Skeletal muscle cell (primary cell): ENCODE measurements at places on chromosomes 2 and 18.
A peak's percentile ranks its signal among the peaks of the same experiment; 100 is the strongest.

DNA sequence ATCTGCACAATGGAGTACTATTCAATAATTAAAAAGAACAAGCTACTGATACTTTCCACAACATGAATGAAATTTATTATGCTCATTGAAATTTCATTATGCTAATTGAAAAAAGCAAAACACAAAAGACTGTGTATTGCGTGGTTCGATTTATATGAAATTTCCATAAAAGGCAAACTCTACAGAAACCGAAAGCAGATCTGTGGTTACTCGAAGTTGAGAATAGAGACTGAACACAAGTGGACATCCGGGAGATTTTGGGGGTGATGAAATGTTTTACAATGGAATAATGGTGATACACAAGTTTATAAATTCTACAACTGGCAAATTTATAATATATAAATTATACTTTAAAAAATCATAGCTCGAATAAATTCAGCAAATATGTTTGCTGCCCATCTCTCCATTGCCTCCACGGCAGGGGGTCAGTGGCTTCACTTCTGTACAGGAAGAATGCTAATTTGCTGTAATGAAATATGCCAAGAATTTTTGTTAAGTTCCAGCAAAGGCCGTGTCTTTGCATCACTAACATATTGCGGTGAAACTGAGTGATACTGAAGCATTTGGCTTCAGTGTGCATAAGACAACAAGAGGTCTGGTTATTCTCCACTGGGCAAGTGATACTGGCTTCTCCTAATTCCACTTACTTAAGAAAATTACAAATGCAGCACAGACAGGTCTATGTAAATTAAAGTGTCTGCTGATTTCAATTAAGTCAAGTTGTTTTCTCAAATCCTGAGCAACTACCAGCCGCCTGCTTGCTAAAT lies 96.7 kb downstream of the TMEM163 start:
- no peak for DNase-seq

DNA sequence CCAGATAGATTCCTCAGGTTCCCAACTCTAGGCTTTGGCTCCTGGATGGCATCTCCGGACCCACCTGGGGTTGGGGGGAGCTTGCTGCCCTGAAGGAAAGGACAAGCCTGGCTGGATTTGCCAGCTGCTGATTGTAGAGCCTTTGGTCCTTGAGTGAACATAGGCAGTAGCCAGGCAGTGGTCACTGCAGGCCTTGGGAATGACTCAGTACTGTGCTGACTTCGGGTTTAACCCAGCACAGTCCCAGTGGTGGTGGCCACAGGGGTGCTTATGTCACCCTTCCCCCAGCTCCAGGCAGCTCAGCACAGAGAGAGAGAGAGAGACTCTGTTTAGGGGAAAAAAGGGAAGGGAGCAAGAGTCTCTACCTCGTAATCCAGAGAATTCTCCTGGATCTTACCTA lies 27.7 kb upstream of the ACTR2 start:
- DNase-seq: no peak

GRCh38 chr18:48573632-48574283 lies 34.9 kb downstream of the CTIF start:
- DNase-seq: no peak

DNA sequence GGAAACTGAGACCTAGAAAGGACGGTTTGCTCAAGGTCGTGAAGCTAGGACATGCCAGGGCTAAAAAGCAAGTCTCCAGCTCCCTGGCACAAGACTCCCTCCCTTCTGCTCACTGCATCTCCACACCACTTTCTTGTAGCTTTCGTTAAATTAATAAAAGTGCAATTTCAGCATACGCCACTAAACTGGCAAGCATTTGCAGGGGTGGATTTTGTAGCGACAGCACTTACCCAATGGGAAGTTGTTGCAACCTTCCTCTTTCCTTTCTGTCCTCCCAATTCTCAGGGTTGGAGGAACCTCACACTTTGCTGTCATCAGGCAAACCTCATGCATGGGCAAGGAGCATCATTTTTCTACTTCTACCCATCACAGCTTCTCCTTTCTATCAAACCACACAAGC lies 7.4 kb upstream of the RHOB start:
- no peak for DNase-seq

DNA sequence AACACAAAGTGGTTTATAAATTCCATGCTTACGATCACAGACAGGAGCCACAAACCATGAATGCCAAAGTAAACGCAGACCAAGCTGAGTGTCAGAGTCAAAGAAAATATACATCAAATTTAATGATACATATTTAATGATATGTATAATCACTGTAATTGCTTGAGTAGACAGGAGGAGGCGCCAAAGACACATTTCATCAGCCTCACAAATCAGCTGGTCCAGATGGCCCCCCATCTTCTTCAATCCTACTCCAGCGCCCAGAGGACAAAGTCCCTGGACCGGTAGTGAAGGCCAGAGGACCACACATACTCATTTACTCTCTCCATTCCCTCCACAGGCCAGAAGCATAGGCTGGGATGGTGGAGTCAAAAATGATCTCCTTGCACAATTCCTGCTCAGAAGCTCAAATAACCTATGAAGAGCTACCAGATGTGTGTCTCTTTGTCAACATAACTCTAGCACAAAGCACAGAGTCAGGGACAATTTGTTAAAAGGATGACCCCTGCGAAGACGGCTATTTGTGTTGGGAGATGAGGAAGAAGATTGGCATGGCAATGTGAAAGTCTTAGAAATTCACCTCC lies 149.3 kb upstream of the PGAP1 start:
- DNase-seq: no peak

DNA sequence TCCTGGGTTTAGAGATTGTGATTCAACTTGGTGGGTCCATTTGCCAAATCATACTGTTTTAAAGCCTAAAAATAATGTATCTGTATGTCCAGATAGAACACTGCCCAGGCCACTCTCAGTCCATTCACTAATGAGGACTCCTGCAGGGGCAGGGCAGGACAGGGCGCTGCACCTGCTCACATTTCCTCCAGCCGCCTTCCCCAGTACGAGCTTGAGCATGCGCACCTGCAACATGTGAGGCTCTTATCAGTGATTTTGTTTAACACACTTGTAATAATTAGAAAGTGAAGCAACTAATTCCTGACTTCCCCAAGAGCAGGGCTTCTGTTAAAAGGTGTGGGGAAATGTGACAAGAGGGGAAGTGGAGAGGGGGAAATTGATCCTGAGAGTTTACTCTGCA lies 89.7 kb downstream of the AFF3 start:
- no peak for DNase-seq

GRCh38 chr2:28390746-28391563 lies 1.7 kb upstream of the FOSL2 start:
- peak; percentile 83 for DNase-seq

- no peak for DNase-seq
Measured at GRCh38 chr2:125424266-125424785, 1231.6 kb upstream of the GYPC start.

DNA sequence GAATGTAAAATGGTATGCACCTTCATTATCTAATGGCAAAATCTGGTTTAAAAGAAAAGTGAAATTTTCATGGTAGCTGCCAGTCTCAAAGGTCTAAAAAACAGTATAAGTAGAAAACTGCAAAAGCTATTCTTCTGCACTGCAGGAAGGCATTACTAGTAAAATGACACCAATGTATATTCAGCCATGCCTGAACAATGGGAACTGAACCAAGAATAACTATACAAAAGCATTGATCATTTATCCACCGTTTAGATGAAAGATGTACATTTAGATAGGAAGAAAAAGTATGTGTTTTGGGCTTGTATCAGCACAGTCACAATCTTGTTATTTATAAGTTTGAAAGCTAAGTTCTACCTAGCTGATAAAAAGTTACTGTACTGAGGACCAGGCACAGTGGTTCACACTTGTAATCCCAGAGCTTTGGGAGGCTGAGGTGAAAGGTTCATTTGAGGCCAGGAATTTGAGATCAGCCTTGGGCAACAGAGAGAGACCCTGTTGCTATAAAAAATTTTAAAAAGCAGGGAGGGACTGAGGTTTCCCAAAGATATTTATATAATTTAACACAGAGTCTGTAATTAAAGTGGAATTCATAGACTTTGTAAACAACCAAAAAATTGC lies 163.1 kb upstream of the WDSUB1 start:
- no peak for DNase-seq

DNA sequence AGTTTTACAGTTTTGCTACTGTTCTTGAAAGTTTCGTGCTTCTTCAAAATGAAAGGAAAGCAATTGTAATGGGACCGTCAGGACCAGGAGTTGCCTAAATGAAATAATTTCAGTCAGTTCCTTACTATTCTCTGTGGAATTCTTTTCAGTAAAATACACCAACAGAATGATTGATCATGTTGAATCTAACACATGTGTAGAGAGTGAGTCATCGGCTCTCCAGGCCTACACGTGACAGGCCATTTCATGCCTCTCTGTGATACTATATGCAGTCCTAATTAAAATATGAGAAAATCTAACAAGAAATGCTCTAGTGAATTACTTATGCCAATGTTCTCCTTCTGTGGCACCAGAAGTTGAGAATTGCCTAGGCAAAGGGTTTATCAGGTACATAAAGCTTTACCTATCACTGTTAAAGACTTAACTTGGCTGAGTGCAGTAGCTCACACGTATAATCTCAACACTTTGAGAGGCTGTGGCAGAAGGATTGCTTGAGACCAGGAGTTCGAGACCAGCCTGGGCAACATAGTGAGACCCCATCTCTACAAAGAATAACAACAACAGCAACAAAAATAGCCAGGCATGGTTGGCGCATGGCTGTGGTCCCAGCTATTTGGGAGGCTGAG lies 199.4 kb downstream of the LRRTM1 start:
- DNase-seq: peak; percentile 41

DNA sequence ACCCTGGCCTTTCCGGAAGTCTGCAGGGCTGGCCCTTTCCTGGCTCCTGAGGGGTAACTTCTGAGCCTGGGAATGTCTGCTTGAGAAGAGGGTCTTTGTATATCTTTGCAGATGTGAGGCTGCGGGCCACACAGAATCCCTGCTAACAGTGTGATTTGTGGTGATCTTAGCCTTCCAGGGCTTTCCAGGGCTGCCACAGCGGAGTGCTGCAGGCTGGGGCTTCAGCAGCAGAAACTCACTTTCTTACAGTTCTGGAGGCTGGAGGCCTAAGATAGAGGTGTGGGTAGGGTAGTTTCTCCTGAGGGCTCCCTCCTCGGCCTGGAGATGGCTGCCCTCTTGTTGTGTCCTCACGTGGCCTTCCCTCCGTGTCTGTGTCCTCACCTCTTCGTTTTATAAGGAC lies 294.7 kb upstream of the HS6ST1 start:
- no peak for DNase-seq

GRCh38 chr18:68839701-68840100 lies 41.8 kb downstream of the CCDC102B start:
- DNase-seq: no peak

- no peak for DNase-seq
Measured at GRCh38 chr2:49515996-49516782, 361.9 kb upstream of the FSHR start.
